ENCODE measurements at places on chromosomes 1 and 21.

DNA sequence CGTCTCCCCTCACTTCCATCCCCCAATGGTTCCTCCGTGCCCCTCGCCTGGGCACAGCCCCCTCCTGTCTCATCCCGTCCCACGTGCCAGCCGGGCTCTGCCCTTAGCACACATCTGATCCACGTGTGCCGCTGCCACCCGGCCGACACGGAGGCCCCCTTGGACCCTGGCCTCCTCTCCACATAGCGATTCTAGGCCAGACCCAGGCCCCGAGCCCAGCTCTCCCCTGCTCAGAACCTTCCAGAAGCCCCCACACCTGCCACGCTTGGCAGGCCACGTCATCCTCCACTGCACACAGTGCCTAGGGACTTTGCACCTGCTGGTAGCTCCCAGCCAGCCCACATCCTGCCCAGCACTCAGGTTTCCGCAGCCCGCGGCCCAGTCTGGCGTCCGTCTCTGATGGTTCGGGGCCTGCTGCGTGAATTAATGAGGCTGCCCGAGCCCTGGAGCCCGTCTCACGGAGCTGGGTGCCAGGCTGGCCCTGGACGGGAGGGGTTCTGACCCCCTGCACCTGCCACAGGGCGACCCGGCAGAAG is 20.1 kb downstream of the PLCH2 start:
- no peak for DNase-seq

GRCh38 chr1:187226396-187226795 is 397.6 kb downstream of the PLA2G4A start:
- no peak for DNase-seq

GRCh38 chr1:174322202-174322862 is 125.4 kb upstream of the GPR52 start:
- no peak for DNase-seq

GRCh38 chr1:15507278-15507677 is 16.7 kb downstream of the CASP9 start:
- DNase-seq = no peak

DNA sequence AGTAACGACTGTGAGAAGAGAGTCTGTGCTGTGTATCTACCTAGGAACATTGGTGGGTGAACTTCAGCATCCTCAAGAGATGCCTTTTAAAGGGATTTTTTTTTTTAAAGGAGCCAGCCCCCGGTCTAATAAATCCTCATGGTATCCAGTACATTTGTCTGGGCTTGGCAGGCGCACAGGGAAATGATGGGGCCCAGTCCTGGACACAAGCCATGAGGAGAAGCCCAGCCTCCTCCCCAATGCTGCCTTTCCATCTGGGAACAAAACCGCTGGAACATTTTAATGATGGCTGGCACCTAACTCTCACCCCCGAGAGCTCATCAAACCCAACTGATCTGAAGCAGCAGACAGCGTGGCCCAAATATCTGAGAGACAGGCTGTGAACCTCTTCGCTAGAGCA is 64.2 kb downstream of the ACOT7 start:
- peak; percentile 25 for DNase-seq

GRCh38 chr1:173865468-173866164 is 2.2 kb downstream of the GAS5 start:
- no peak for DNase-seq

GRCh38 chr1:227068883-227069282 is 128.8 kb downstream of the COQ8A start:
- no peak for DNase-seq

DNA sequence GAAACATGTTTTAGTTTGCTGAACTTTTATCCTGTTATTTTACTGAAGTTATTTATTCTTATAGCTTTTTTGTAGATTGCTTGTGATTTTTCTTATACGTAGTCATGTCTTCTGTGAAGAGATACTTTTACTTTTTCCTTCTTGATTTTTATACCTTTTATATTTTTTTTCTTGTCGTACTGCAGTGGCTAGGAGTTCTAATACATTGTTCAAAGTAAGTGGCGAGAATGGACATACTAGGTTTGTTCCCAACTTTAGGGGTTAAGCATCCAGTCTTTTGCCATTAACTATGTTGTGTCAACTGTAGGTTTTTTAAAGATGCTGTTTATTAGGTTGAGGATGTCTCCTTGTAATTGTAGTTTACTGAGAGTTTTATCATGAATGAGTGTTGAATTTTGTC is 36.3 kb downstream of the MAN1A2 start:
- DNase-seq = no peak

GRCh38 chr1:117188816-117189437 is 21.8 kb downstream of the VTCN1 start:
- DNase-seq = no peak

DNA sequence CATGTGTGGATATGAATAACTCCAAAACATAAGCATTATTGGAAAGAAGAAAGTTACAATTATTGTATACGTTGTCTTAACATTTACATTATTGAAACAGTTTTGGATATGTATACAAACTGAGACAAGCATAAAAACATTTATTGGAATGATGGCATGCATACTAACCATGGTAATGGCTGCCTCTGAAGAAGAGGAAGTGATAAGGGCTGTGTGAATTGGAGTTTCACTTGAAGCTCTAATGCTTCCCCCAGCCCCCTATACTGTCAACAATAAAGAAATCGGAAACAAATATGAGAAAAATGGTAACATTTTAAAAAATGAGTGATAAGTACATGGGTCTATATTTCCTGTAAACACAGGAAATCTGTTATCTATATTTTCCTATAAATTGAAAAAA is 367.7 kb upstream of the DPYD start:
- DNase-seq = no peak

DNA sequence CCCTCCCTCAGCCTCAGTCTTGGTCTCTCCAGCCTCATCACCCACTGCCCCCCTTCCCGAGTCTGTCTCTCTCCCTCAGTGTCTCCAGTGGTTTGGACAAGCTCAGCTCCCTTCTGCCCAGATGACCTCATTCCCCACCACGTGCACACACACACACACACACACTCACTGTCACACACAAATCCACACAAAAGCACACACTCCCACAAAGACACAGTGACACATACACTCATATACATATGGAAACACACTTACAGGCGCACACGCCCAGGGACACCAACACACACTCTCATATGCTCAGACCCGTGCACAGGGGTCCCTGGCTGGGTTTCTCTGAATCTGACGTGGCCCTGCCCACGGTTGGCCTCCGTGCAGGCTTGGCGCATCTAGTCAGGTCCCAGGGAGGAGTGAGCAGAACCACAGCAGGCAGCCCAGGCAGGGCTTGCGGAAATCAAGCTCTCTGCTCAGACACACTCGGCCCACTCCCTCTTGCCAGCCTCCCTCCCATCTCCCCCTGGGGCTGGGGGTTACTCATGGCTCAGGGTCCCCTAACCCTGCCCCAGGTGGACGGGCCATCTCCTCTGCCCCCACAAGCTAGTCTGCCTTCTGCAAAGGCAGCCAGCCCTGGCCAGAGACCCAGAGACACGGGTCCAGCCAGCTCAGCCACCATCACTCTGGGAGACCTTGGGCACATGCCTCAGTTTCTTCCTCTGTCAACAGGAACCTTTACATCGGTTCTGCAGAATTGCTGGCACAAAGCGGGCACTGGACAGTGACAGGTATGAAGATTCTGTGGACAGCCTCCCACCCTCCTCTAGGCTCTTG is 38.5 kb upstream of the FAM131C start:
- DNase-seq = no peak

GRCh38 chr21:37668462-37669239 is 247.6 kb downstream of the KCNJ6 start:
- no peak for DNase-seq

DNA sequence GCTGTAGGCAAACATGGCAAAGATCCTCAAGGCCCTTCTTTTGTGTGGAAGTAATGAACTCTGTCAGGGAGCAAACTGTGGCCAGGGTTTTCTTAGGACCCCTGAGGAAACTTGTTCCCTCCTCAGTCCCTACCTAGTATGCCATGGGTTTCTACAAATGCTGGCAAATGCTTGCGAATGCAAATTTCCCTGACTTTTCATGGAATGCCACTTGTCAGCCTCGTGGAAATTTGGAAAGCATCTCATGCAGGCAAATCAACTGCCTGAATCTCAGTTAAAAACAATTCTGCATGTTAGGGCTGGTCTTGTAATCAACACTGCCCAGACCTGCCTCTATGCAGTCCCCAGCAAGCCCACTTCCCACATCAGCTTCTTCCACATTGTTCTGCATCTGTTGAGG is 334.9 kb upstream of the AJAP1 start:
- no peak for DNase-seq

GRCh38 chr1:172212124-172212523 is 208.4 kb upstream of the C1orf105 start:
- no peak for DNase-seq

- no peak for DNase-seq
Observed at GRCh38 chr1:48923116-48923515, 146.4 kb upstream of the BEND5 start.

Data from amygdala (tissue), 56 donors.